ENCODE measurements at places on chromosomes 2 and 18.

DNA sequence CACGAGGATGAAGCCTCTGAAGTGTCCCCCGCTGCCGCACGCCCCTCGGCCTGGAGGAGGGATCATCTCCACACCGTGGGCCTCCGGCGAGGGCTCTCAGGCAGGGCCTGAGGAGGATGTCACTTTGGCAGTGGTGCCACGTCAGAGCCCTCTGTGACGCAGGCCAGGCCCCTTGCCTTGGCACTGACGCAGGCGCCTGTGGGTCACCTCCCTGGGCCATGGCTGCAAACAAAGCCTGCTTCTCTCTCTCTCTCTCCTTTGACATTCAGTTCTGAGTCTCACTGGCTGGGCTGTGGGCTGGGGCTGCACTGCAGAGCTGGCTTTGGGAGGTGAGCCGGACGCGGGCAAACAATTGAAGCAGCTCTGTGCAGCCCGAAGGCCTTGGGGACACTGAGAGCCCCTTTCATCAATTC lies 273.7 kb downstream of the TWIST2 start:
- DNase-seq, result no peak

GRCh38 chr18:74831571-74832250 lies 234.0 kb downstream of the ZNF407 start:
- DNase-seq, result no peak

DNA sequence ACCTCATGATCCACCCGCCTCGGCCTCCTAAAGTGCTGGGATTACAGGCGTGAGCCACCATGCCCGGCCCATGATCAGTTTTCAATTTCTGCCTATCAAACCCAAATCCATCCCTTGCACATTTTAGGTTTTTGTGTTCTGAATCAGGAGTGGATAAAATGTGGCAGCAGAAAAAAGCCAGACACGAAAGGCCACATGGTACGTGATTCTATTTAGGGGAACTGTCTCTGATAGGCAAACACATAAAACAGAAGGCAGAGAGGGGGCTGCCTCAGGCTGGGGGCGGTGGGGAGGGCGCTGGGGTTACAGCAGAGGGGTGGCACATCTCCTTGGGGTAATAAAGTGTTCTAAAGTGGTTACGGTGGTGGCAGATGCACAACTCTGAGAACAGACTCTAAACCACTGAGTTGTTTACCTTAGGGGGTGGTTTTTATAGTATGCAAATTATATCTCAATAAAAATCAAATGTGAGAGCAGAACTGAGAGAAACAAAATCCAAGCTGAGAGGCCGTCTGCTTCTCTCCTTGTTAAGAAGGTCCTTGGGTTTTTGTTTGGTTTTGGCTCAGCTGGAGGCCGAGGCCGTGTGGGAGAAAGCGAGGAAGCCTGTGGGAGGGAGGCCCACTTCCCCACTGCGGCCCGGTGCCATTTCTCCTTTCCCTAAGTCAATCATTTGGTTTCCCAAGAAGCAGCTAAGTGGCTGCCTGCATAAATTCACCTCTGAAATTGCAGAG lies 78.0 kb downstream of the SOWAHC start:
- DNase-seq, result no peak

DNA sequence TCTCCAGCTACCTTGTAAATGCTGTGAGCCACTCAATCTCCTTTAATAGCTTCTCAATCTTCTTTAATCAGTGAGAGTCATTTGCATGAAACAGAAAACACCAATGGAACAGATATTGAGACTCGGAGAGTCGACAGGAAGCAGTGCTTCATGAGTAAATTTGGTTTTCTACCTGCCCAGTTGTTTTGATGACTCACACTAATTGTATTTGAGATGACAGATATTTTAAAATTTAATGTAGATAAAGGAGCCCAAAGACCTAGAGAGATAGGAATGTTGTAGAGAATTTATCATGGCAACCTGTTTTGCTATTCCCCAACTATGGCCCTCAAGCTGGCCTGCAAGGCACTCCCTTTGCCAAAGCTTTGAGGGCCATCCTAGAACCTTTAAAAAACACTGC lies 119.1 kb downstream of the CDC42EP3 start:
- DNase-seq, result no peak

- DNase-seq, result no peak
Observed at GRCh38 chr2:11502740-11503292, 31.0 kb upstream of the GREB1 start.

GRCh38 chr2:237558961-237559641 lies 7.3 kb upstream of the PRLH start:
- DNase-seq, result peak; percentile 78

DNA sequence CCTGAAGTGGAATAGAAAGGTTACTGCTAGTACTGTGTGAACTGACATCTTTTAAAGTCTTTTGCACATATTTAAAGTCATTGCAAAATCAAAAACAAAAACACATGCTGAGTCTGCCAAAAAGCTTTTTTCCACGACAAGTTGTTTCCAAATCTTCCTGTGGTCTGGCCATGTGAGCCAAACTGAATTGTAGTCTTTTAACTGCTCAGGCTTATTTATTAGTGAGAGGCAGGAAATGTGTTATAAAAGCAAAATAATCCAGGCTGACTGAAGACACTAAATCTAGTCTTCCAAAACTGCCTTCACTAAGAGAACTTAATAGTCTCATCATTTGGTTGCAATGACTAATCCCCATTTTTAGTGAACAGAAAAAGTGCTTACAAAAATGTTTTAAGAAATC lies 2.3 kb downstream of the KRCC1 start:
- DNase-seq, result no peak

GRCh38 chr2:36356990-36357846 lies 1.6 kb downstream of the CRIM1 start:
- no peak for DNase-seq

GRCh38 chr2:162175714-162176113 lies 23.7 kb upstream of the GCG start:
- no peak for DNase-seq

Measured in NCI-H1105 (cell line).